WTC11 (cell line): ENCODE measurements at places on chromosomes 7 and 10. TPM values are rescaled to one million over a fixed set of nuclear protein-coding genes. Genes with fewer than 3 reads are reported as not detected.
A peak's percentile ranks its signal among the peaks of the same experiment; 100 is the strongest.

GRCh38 chr10:17888189-17888588, 63.5 kb upstream of the SLC39A12 start:
- DNase-seq = no peak

- no peak for DNase-seq
Measured at GRCh38 chr7:7108931-7109330, 73.4 kb upstream of the C1GALT1 start.

DNA sequence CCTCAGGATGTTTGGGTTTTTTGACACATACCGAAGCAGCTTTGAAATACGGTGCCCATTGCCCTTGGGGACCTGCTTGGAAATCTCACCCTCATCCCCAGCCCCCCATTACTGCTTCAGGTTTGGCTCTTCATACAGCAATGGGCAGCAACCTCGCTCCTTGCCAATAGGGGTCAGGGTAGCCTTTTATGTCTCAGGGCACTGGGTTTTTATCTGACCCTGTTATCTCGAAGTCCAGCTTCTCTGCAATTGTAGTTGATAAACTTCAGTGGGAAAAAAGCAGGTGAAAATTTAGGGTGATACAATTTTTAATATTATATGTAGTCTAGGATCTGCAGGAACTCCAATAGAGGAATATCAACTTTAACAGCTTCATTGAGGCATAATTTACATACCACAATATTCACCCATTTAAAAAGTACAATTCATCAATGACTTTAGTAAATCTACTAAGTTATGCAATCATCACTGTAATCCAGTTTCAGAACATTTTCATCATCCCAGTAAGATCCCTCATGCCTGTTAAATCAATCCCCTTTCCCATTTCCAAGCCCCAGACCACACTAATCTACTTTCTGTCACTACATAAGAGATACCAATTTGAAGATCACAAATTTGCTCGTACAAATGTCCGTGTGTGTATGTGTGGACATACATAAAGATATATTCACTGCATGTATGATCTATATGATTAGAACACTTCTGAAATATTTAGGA, 386.2 kb downstream of the KCNMA1 start:
- DNase-seq = peak; percentile 50

DNA sequence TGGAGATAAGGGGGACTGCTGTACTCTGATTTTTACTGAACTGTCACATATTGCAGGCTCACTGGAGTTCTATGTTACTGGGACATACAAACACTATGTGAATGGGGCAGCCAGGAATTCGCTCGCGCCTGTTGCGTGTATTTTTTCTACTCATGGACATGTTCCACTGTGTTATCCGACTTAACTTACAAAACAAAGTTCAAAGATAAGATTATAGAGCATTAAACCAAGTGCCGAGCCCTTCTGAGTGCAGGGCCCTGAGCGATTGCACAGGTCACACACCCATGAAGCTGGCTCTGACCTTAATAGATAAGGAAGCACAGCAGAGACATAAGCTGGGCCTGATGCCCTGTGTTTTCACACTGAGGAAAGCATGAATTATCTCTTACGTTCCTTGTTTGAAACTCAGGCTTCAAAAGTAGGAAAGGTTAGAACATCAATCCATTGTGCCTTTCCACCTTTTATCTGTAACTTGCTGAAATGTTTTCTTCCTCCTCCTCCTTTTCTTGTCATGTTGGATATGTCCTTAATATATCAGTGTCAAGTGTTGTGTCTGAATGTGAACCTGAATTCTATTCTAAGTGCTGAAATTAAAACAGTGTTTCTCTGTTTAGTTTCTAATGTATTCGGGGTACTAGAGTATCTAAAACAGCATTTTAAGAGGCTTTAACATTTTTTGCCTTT, 273.8 kb downstream of the AUTS2 start:
- no peak for DNase-seq

DNA sequence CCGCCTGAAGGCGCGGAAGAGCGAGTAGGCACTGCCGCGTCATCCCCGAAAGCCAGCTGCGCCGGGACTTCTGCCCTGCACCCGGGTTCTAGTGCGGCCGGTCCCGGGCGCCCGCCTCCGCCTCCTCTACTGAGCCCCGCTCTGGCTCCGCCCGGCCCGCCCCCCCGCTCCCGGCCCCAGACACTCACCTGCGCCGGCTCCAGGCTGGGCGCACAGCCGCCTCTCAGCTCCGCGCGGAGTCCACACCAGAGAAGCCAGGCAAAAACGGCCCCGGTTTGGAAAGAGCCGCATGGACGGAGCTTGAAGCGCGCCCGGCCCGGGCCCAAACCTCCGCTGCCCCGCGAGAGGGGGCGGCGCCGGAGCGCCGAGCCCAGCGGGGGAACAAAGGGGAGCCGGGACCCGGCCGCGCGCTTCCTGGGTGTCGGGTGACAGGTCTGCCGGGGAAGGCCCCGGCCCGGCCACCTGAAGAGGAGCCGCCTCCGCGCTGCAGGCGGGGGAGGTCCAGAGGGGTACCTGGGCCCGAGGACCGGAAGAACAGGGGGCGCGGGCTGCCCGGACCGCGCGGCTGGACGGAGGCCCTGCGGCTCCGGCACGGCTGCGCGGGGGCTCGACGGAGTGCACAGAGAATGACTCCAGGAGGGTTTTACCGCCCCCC, 168.2 kb downstream of the NRF1 start:
- DNase-seq = no peak

- peak; percentile 74 for DNase-seq
Measured at GRCh38 chr10:82811621-82812020, 936.6 kb downstream of the NRG3 start.

DNA sequence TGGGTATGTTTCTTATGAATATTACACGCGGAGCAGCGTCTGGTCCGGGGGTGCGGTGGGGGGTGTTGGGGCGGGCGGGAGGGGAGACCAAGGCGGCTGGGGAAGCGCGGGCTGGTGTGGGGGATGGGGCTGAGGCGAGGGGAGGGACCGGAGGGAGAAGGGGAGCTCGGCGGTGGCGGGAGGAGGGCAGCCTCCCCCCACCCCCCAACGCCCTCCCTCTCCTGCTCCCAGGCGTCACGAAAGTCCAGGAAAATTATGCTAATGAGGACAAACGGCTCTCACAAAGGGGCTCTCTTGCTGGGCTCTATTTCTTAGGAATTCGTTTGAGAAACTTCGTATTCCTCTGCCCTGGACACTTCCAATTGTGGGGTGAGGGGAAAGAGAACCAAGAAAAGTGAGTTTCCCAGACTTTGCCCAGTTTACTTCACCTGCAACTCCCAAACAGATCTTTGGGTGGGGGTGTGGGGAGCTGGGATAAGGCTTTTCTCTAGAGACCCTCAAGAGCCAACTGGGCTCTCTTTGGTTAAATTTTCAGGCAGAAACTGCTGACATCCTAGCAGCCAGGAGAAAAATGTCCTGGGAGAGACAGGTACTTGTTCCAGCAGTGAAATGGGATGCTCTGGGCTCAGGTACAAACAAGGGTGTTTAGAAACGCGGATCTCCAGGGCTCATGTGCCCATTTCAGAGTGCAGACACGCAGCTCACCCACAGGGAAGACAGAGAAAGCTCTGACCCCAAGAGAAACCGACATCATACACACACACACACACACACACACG, 11.7 kb upstream of the HOXA2 start:
- no peak for DNase-seq

- DNase-seq = peak; percentile 60
Measured at GRCh38 chr10:19168584-19168983, 120.0 kb downstream of the MALRD1 start.

- DNase-seq = no peak
Measured at GRCh38 chr10:20870834-20871233, 26.3 kb downstream of the NEBL start.

The ADIRF gene
- 0.30 to 1.0 TPM (median 0.70 TPM) in 3 replicates for total RNA-seq

The VSTM4 gene
- 0.66 to 0.72 TPM (median 0.71 TPM) in 3 replicates for total RNA-seq

The TMEM243 gene
- 24.2 to 29.0 TPM (median 25.9 TPM) in 3 replicates for total RNA-seq

The TMEM130 gene
- 1.9 to 3.3 TPM (median 3.2 TPM) in 3 replicates for total RNA-seq

The SCART1 gene
- 0.57 to 1.2 TPM (median 1.1 TPM) in 3 replicates for total RNA-seq
